ENCODE measurements at places on chromosomes 2 and 18.

DNA sequence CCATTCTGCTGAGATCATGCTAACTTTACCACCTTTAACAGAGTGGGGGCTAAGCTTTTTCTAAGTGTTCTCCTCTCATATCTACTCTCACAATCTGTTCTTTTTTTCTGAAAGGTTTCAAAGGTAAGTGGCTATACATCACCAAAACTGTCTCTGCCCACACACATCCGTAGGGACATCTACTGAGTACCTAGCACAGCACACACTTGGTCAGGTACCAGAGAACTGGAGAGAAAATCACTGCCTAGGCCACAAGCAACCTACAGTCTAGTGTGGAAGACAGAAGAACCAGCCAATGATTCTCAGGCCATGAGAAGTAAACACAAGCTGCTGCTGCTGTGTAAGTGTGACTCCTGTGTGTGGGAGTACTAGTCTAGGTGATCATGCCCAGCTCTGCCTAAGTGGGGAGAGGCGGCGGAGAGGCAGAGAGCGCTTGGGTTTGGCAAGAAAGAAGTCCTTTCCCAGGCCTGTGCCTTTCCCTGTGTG lies 176.1 kb upstream of the ZFP36L2 start:
- DNase-seq, result no peak

GRCh38 chr2:60296219-60296955 lies 257.1 kb downstream of the BCL11A start:
- DNase-seq, result no peak

DNA sequence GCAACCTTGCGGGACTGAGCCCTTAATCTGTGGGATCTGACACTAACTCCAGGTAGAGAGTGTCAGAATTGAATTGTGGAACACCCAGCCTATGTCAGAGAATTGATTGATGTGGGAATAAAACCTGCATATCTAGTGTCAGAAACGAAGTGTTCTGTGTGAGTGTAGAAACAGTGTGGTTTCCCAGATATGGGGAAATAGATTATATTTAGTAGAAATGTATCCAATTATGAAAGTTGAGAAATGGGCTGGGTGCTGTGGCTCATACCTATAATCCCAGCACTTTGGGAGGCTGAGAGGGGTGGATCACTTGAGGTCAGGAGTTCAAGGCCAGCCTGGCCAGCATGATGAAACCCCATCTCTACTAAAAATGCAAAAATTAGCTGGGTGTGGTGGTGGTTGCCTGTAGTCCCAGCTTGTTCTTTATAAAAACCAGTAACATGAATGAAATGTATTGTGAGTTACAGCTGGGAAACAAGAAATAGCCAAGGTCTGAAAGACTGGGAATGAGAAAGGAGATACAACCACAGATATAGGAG lies 4.3 kb upstream of the TP53I3 start:
- DNase-seq, result no peak

GRCh38 chr2:128817813-128818212 lies 499.1 kb upstream of the HS6ST1 start:
- DNase-seq, result no peak

- DNase-seq, result no peak
Measured at GRCh38 chr18:75211953-75212750, 1.6 kb downstream of the TSHZ1 start.

DNA sequence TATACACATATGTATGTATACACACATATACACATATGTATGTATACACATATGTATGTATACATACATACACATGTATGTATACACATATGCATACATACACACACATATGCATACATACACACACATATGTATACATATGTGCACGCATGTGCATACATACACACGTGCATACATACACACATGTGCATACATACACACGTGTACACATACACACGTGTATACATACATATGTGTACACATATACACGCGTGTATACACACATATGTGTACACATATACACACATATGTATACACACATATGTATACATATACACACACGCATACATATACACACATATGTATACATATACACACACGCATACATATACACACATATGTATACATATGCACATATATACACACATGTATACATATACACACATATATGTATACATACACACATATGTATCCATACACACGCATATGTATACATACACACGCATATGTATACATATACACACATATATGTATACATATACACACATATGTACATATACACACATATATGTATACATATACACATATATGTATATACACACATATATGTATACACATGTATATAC lies 21.5 kb downstream of the NABP1 start:
- no peak for DNase-seq

- no peak for DNase-seq
Measured at GRCh38 chr18:5571666-5572065, 27.9 kb upstream of the EPB41L3 start.

GRCh38 chr2:237910576-237911362 lies 51.3 kb downstream of the RAMP1 start:
- DNase-seq, result no peak

- DNase-seq, result no peak
Measured at GRCh38 chr2:96353606-96354101, 18.1 kb downstream of the NCAPH start.

- no peak for DNase-seq
Measured at GRCh38 chr2:219508971-219509779, 5.1 kb upstream of the ASIC4 start.

GRCh38 chr2:235088496-235088921 lies 136.7 kb downstream of the SH3BP4 start:
- no peak for DNase-seq

DNA sequence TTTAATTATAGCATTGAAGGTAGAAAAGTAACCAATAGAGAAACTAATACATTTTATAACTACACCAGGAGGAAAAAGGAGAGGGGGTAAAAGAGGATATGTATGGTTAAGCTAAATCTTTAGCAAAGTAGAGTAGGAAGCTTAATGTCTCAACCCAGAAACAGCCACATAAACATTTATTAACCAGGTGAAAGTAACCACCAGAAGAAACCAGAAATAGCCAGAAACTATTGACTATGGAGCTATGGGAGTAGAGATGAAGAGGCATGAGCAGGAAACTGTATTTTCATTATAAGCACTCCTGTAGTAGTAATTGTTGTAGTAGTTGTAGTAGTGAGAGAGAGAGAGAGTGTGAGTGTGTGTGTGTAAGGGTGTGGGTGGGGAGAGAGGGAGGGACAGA lies 617.5 kb upstream of the CHAC2 start:
- no peak for DNase-seq

DNA sequence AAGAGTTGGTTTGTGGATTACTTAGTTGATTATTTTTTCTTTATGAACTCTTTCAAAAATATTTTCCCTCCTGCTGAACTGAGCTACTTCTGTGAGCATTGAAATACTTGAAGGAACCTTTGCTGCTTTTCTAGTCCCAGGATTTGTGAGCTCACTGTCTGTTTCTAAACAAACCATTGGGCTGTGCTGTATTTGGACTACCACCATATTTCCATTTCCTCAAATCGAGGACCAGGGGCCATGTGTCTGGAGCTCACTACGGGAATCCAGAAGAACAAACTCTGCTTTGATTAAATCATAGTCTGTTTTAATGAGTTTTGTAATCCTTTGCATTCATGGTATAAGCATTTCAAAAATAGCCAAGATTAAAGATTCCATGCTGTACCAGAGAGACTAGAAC lies 1.3 kb downstream of the MRPL33 start:
- DNase-seq, result no peak

GRCh38 chr2:140185076-140185475 lies 1404.9 kb upstream of the NXPH2 start:
- DNase-seq, result no peak

DNA sequence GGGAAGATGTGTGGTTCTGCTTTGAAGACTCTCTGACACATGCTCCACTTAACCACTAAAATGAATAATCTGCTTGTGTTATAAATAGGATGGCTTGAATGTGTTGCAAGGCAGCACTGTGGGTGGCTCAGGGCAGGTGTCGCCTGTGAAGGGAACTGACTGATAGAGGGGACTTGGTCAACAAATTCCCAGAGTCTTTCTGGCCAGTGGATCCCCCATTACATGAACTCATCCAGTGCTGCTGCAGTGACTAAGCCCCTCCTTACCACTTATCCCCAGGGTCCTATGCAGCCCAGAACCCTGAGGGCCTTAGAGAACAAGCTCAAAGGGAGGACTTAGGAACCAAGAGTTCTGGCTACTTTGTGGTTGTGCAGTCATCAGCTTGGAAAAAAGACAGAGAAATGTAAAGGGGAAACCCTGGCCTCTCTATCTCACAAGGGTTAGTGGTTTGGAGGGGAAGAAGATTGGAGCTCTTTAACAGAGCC lies 226.2 kb upstream of the TNP1 start:
- DNase-seq, result no peak

Data from BJ (cell line).